Amygdala (tissue), 56 donors: ENCODE measurements at places on chromosomes 5 and 9.

DNA sequence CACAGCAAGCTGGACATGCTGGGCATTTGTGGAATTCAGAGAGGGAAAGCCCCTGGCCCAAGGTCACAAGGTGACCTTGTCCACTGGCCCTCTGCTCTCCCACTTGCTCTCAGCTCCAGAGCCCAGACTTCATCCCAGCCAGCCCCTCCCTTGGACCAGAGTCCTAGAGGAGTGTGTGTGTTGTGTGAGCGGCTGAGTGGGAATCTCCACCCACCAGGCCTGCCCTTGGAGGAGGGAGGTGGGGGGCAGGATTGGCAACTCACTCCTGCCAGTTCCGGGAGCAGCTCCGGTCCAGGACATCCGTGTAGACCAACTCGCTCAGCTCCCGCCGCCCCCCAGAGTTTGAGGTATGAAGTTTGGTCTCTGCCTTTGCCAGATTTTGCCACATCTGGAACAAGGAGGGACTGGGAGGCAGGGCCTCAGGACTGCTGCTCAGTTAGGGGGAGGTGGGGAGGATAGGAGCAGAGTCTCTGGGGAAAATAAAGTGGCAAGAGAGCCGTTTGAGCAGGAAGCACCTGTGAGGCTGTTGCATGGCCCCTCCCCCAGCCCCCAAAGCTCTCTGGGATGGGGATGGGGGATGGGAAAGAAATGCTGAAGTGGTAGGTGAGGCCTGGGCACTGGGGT is 1.4 kb downstream of the MZB1 start:
- no peak for DNase-seq

DNA sequence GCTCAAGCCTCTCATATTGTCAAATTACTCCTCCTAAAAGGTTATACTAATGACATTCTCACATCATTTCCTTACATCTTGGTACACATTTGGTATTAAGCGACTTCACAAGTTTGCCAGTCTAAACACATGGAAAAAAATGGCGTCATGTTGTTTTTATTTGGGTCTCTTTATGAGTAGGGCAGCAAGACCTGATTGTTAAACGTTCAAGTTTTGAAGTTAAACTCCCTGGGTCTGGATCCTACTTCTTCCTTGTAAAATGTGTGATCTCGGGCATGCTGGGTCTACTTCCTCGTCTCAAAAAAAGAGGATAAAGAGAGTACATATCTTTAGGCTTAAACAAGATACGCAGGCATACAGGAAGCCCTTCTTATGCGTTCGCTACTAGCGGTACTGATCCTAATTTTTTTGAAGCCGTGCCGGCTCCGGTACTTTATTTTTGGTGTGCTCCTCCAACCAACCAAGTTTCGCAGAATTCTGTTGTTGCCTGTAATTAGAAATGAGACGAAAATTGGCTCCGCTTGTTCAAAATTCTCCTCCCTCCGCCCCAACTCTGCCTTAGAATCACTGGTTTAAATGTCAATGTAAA is 596 bp upstream of the CDC37L1 start:
- no peak for DNase-seq

- no peak for DNase-seq
These were observed 191.7 kb downstream of the AOPEP start for GRCh38 chr9:94918038-94918753.

- no peak for DNase-seq
These were observed 136.6 kb downstream of the GABBR2 start for GRCh38 chr9:98572054-98572627.

- no peak for DNase-seq
These were observed 36.6 kb upstream of the HTR4 start for GRCh38 chr5:148690945-148691344.
